ENCODE measurements at places on chromosomes 2 and 18. TPM values are rescaled to one million over a fixed set of nuclear protein-coding genes. Genes with fewer than 3 reads are reported as not detected.

The ZNF519 gene
- total RNA-seq: 2.5 TPM

The PELI1 gene
- total RNA-seq: 2.4 TPM

The LCT gene
- not detected for total RNA-seq

The CHST10 gene
- 19.3 TPM for total RNA-seq

The HOXD3 gene
- not detected for total RNA-seq

The RAMP1 gene
- total RNA-seq: 23.4 TPM

The SAG gene
- total RNA-seq: not detected

The TMSB10 gene
- 17,426 TPM for total RNA-seq

The TMEM214 gene
- 39.8 TPM for total RNA-seq

The AOX1 gene
- 36.7 TPM for total RNA-seq

The TUBA4B gene
- total RNA-seq: not detected

The IGFBP2 gene
- total RNA-seq: 38.7 TPM

The ONECUT2 gene
- total RNA-seq: under 0.01 TPM

The SULT1C4 gene
- 0.50 TPM for total RNA-seq

The SH2D6 gene
- 0.59 TPM for total RNA-seq

The LDLRAD4 gene
- not detected for total RNA-seq

The CCDC150 gene
- 1.6 TPM for total RNA-seq

The DLGAP1 gene
- total RNA-seq: 0.34 TPM

The SNORC gene
- total RNA-seq: 1.5 TPM

The SP140 gene
- total RNA-seq: 2.0 TPM

The OXER1 gene
- total RNA-seq: under 0.01 TPM

The HOXD13 gene
- not detected for total RNA-seq

The SP5 gene
- total RNA-seq: not detected

The ATG16L1 gene
- total RNA-seq: 16.4 TPM

The ADD2 gene
- total RNA-seq: under 0.01 TPM

The MOGAT1 gene
- not detected for total RNA-seq

The C1QL2 gene
- not detected for total RNA-seq

The SLC25A52 gene
- total RNA-seq: 0.15 TPM

The SERPINB4 gene
- total RNA-seq: not detected

The KCNJ3 gene
- not detected for total RNA-seq

The WBP1 gene
- total RNA-seq: 81.7 TPM

The AGXT gene
- not detected for total RNA-seq

The LRRTM4 gene
- not detected for total RNA-seq

The CDH2 gene
- total RNA-seq: 12.0 TPM

The PSMG2 gene
- 74.0 TPM for total RNA-seq

The ABCG8 gene
- not detected for total RNA-seq

The HES6 gene
- 11.4 TPM for total RNA-seq

The ZNF516 gene
- total RNA-seq: 19.3 TPM

The ASNSD1 gene
- 31.4 TPM for total RNA-seq

The MC4R gene
- 0.15 TPM for total RNA-seq

The CIDEA gene
- total RNA-seq: 0.84 TPM

The LYPD6B gene
- total RNA-seq: not detected

The TMEFF2 gene
- 19.3 TPM for total RNA-seq

The ST8SIA3 gene
- not detected for total RNA-seq

The LIMS2 gene
- 0.30 TPM for total RNA-seq

The ACMSD gene
- not detected for total RNA-seq

All from bronchus fibroblast of lung (primary cell).